ENCODE measurements at places on chromosomes 6 and 20.

DNA sequence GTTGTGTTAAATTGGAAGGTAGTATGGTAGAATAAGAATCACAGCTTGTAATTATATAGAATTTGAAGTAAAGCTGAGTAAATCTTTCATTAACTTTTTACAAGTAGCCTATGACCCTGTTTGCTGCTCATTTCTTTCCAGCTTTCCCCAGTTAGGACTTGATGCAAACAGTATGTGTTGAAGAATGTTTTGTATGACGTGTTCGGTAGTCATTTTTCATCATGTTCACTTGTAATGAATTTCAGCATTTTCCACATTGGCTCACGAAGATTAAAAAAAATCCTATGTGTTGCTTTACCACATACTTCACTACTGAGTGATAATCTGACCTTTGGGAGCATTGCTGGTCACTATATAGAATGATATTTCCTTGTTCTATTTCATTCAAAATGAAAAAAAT, 162.4 kb downstream of the CDKAL1 start:
- DNase-seq: peak; percentile 91

DNA sequence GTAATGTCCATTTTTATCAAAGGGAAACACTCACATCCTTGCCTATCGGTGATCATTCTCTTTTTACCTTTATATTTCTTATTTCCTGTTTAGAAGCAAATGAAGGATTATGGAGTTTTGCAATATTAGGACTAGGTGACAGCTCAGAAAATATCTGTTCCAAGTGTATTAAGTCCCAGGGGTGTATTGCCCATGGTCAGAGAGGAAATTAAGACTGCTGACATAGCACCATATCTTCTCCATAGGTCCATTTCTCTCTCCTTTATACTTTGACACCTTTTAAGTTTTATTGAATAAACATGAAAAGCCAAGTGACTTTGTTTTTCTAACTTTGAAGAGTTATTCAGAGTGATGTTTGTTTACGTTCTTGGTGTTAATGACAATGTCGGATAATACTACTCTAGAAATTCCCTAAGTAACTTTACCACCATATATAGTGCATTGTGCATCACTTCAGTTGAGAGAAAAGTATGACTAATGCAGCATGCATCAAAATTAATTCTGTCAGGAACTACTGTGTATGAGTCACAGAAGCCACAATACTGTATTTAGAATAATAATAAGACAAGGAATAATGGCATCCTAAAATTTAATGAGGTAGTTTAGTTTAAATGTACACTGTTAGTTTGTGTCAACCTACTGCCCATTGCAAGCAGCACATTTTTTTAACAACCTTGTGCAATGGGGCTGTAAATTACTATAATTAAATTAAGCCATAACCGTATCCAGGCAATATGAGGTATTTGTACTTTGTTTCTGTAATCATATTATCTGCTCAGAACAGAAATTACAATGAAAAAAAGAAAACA, 474.4 kb upstream of the RNF217 start:
- peak; percentile 80 for DNase-seq

DNA sequence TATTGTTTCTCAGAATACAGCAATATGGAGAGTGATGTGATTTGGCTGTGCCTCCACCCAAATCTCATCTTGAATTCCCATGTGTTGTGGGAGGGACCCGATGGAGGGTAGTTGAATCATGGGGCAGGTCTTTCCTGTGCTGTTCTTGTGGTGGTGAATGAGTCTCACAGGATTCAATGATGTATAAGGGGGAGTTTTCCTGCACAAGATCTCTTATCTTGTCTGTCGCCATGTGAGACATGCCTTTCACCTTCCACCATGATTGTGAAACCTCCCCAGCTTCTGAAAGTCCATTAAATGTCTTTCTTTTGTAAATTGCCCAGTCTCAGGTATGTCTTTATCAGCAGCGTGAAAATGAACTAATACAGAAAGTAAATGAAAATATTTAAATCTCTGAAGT, 234.8 kb upstream of the TENT5A start:
- no peak for DNase-seq

GRCh38 chr6:115838216-115838615, 222.5 kb downstream of the FRK start:
- DNase-seq: no peak

- no peak for DNase-seq
These were observed 50.7 kb downstream of the EZR start for GRCh38 chr6:158768436-158768835.

GRCh38 chr6:166470863-166471410, 88.2 kb upstream of the MPC1 start:
- DNase-seq: no peak

- DNase-seq: no peak
These were observed 88.0 kb upstream of the BTN3A2 start for GRCh38 chr6:26276841-26277648.

- DNase-seq: no peak
These were observed 105.1 kb upstream of the ADGRF1 start for GRCh38 chr6:47147175-47147727.

DNA sequence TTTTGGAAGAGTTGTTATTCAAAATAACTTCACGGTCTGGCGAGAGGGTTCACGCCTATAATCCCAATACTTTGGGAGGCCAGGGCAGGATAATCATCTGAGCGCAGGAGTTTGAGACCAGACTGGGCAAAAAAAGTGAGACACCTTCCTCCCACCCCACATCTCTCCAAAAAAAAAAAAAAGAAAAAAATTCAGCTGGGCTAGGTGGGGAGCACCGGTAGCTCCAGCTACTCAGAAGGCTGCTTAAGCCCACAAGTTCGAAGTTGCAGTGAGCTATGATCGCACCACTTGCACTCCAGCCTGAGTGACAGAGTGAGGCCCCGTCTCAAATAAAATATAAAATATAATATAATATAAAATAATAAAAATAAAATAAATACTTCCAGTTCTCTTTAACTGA, 10.4 kb downstream of the OR2B2 start:
- DNase-seq: no peak

- no peak for DNase-seq
These were observed 34.2 kb downstream of the PTPRA start for GRCh38 chr20:2907519-2907918.

- no peak for DNase-seq
These were observed 25.5 kb upstream of the SSTR4 start for GRCh38 chr20:23009636-23010035.

GRCh38 chr20:1185790-1186334, 1.1 kb upstream of the TMEM74B start:
- DNase-seq: peak; percentile 22

DNA sequence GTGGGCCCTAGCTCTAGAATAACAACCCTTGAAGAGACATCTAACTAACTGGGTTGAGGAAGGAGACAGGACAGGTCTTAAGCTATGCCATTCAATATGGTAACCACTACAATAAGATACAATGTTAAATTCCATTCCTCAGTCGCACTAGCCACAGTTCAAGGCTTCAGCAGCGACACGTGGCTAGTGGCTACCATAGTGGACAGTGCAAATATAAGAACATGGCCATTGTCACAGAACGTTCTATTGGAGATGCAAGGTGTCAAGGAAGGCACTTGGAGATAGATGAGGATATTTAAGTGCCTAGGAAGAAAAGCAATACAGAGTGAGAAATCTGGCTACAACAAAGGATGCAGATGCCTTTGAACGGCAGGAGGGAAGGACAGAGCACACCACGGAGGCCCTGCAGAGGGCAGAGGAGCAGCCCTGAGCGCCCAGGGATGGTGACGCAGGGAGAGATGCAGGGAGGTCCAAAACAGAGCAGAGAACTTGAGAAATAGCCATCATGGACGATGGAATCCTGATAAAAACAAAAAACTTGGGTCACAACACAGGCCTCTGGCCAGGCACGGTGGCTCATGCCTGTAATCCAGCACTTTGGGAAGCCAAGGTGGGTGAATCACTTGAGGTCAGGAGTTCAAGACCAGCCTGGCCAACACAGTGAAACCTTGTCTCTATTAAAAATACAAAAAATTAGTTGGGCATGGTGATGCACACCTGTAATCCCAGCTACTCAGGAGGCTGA, 140.7 kb downstream of the ZMYND8 start:
- no peak for DNase-seq

DNA sequence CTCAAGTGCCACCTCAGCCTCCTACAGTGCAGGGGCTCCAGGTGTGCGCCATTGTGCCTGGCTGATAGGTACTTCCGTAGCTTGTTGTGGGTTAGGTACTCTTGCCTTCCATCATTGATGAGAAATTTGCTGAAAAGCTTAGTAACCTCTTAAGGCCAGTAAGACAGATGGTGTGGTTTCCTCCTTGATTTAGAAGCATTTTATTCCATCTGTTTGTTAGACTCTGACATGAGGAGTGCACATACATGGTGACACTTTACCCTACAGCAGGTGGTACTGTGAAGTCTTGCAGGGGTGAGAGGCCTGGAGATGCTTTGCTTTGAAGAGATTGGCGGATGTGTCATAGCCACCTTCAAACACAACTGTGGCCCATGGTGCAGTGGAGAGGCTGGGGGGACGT, 14.8 kb upstream of the MTG2 start:
- DNase-seq: no peak

DNA sequence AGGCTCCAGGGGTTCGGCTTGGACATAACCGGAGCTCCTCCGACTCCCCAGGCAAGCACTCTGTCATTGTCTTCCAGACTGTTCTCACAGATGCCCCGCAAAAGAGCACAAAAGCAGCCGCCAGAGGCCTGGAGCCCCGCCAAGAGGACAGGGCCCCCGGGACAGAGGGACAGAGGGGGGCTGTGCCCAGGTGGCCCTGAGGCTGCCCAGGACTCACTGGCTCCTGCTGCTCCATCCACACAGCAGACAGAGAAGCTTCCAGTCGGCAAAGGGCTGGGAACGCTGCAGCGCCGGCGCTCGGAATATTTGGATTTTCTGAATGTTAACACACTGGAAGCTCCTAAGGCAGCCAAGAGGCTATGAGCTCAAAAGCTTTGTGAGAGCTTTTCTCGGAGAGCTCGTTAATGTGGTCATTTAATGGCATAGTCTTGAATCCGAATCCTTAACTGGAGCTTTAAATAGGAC, 68.0 kb upstream of the QKI start:
- no peak for DNase-seq

- DNase-seq: no peak
These were observed 86.9 kb downstream of the PLEKHG1 start for GRCh38 chr6:150686566-150686965.

DNA sequence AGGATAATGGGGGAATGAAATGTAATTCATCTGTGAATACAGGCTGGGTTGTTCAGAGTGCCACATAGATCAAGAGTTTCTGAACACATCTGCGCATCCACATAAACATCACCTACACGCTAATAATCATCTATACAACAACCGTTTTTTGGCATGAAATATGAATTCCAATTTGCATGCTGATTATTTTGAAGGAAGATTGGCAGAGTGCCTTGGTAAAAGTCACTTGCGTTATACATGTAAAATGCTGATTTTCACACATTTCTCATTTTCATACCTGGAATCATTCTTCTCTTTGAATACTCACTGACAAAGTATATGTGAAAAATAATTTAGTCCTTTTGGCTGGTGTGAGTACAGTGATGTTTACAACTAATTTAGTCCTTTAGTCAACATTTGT, 17.7 kb downstream of the COL9A1 start:
- no peak for DNase-seq

DNA sequence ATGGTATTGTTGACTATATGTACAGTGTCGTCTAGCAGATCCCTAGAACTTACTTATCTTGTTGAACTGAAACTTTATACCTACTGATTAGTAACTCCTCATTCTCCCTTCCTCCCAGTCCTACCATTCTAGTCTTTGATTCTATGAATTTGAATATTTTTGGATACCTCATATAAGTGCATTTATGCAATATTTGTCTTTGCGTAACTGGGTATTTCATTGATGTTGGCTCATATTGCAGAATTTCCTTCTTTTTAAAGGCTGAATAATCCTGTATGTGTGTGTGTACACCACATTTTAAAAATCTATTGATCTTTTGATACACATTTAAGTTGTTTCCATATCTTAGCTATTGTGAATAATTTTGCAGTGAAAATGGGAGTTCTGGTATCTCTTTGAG, 119.9 kb downstream of the SOX4 start:
- no peak for DNase-seq

GRCh38 chr6:73058736-73059135, 166.6 kb downstream of the KHDC1L start:
- no peak for DNase-seq

GRCh38 chr20:58146081-58146745, 82.2 kb downstream of the ANKRD60 start:
- no peak for DNase-seq

GRCh38 chr6:79249136-79249535, 14.7 kb upstream of the HMGN3 start:
- no peak for DNase-seq

GRCh38 chr20:61694682-61695081, 371.0 kb downstream of the TAF4 start:
- no peak for DNase-seq
